ENCODE measurements at places on chromosomes 5 and 9.

DNA sequence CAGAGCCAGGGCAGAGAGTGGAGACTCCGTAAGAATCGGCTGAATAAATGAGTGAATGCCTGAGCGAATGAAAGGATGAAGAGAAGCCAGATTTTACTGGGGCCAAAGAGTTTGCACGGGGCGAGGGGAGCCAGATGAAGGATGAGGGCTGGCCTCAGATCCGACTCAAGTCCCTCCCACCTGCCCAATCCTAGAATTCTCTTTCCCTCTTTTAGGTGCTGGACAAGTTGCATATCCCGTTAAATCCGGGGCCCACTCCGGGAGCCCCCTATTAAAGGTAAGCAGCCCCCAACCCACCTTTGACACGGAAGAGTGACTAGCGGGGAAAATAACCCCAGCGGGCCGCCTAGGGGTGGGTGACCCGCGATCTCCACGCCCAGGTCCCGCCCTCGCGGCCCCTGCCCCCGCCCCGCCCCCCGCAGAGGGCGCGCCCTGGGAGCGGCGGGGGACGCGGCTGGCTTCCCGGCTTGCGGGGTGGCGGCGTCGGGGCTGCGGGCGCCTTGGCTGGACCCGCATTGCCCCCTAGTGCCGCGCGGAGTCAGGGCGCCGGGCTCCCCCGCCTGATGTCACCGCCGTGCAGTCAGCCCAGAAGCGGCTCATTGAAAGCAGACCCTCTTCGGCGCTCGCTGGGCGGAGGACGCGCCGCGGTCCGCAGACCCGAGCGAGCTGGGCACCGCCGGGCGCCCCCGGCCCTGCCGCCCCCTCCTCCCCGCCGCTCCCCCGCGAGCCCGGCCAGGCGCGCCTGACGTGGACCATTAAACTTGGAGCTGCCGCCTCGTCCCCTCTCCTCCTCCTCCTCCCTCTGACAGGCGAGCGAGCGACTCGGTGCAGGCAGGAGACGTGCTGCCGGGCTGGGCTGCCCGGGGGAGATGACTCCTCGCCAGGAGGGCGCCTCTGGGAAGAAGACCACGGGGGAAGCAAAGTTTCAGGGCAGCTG, at the start of gene ADRA1B:
Gene ADRA1B, plus strand, starts transcription at position 579 of the 937 bp plus-strand sequence. CDS start 424 bp downstream, outside the sequence.
- DNase-seq, result no peak

- DNase-seq, result no peak
Observed at GRCh38 chr9:20563917-20564316, 58.4 kb downstream of the MLLT3 start.

DNA sequence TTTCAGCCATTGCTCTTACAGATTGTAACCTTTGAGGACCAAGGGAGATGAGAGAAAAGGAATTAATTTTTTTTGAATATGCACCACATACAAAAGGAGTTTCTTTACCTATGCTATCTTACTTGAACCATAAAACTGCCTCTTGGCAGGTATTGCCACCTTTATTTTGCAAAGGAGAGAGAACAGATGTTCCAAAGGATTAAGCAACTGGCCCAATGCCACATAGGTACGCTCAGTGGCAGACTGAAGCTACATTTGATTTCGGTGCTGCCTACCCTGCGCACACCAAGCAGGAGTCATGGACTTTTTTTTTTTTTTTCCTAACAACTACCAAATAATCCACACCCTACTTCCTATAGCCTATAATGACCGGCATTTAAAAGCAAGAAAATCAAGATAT, 43.1 kb downstream of the SAXO1 start:
- DNase-seq, result no peak

- no peak for DNase-seq
Observed at GRCh38 chr9:81150016-81150625, 539.2 kb downstream of the TLE1 start.

GRCh38 chr9:132293145-132293721, 61.6 kb downstream of the SETX start:
- DNase-seq, result no peak
